ENCODE measurements at places on chromosomes 2 and 18.

GRCh38 chr2:42962508-42962953 is 170.1 kb upstream of the HAAO start:
- DNase-seq = no peak

DNA sequence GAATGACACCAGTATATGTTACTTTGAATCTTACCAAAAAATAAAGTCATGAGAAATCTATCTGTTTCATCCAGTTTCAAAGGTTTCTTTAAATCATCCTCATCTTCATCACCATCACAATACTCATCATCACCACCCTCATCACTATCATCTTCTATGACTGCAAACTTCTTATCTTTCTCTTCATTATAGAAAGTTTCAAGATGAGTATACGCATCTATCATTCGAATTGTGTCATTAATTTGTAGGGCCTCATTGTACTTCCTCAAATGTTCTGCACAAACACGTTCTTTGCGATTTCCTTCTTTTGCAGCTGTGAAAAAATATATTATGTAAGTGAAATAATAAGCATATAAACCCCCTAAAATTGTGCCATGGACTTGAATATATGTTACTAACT is 34.1 kb upstream of the FAP start:
- no peak for DNase-seq

DNA sequence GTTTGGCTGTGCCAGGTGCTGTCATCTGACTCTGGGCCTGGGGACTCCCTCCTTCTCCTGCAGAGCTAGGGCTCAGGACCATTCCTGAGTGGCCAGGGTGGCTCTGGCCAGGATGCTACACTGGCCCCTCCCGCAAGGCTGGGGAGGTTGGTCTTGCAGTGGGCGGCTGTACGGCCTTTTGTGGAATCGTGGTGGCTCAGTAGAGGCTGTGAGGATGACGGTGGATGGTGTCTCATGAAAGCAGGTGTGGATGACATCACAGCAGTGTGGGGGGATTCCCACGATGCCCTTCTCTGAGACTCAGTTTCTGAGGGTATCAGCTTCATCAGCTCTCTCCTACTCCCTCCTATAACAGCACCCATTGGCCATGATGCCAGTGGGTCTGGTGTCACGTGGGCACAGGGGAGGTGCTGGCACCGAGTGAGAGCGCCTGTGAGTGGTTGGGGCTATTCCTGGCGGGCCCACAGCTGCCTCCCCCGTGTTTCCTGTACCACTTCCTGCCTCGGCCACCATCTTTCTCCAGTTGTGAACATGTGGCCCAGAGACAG is 144.2 kb upstream of the HDAC4 start:
- DNase-seq = no peak

GRCh38 chr2:176122683-176123410 is at the start of gene HOXD9:
Gene HOXD9 (plus strand): TSS chr2:176122719. CDS start chr2:176122769, 50 bp downstream.
- no peak for DNase-seq

DNA sequence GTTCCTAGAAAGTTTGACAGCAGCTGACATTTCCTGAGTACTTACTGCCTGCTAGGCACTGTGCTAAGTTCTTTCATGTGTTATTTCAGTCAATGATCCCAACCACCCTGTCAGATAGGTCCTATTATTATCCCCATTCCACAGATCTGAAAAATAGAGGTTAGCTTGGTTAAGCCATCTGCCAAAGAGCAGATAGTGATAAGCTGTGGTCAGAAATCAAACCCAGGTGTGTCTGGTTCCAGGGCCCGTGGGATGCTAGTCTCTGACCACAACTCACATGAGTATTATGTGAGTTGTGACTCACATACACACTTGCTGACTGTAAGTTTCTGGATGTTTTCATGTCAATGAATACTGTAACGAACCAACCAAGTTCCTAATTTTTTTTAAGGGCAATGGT is 132.0 kb upstream of the APCDD1 start:
- no peak for DNase-seq

- peak; percentile 25 for DNase-seq
These were observed 315.2 kb upstream of the ZEB2 start for GRCh38 chr2:144834998-144835633.

DNA sequence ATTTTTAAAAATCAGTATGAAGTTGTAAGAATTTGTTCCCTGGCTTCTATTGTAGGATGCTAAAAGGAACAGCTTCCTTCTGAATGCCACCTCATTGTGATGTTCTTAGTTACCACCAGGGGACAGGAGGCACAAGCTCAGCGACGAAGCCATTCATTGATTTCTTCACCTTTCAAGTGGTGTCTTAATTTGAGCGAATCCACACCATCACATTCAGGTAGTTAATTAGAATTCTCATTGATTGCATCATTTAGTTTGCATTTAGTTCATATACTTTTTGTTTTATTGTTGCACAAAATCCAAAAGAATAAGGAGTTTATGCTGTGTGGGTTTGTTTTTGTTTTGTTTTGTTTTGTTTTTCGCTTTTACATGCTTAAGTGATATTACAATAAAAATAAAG is 23.1 kb downstream of the CYP27C1 start:
- DNase-seq = no peak

DNA sequence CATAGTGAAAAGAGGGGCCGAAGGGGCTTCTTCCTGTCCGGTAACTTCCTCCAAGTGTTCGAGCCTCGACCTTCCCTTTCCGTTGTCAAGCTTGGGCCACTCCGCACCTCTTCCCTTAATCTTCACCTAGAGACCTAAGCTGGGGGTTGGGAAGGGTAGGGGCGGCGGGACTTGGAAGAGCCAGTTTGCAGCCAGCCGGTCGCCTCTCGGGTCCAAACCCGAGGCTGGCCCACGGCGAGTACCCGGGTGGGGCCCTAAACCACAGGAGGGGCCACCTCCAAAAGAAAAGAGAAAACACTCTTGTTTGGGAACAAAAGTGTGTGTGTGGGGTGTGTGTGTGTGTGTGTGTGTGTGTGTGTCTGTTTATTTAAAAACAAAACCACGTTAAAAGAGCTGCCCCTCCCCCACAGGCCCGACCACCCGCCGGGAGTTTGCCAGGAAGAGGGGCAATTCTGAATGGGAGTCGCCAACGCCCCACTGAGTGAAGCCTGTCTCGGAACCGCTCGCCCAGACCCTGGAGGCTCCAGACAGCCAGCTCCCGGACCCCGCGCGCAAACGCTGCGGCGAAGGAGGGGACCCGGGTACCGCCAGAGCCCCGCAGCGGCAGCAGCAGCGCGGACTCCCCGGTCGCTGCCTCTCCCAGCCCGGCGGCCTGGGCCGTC is 488 bp upstream of the RHOB start:
- DNase-seq = no peak

DNA sequence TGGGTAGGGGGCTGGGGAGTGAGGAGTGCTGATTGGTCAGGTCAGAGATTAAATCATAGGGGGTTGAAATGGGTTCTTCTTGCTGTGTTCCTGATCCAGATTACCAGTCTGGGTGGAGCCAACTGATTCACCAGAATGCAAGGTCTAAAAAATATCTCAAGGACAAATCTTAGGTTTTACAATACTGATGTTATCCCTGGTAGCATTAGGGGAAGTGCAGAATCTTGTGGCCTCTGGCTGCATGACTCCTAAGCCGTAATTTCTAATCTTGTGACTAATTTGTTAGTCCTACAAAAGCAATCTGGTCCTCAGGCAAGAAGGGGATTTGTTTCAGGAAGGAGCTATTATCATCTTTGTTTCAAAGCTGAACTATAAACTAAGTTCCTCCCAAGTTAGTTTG is 289.2 kb upstream of the KYNU start:
- no peak for DNase-seq

GRCh38 chr18:13517369-13517768 is 209.0 kb downstream of the FAM210A start:
- no peak for DNase-seq

DNA sequence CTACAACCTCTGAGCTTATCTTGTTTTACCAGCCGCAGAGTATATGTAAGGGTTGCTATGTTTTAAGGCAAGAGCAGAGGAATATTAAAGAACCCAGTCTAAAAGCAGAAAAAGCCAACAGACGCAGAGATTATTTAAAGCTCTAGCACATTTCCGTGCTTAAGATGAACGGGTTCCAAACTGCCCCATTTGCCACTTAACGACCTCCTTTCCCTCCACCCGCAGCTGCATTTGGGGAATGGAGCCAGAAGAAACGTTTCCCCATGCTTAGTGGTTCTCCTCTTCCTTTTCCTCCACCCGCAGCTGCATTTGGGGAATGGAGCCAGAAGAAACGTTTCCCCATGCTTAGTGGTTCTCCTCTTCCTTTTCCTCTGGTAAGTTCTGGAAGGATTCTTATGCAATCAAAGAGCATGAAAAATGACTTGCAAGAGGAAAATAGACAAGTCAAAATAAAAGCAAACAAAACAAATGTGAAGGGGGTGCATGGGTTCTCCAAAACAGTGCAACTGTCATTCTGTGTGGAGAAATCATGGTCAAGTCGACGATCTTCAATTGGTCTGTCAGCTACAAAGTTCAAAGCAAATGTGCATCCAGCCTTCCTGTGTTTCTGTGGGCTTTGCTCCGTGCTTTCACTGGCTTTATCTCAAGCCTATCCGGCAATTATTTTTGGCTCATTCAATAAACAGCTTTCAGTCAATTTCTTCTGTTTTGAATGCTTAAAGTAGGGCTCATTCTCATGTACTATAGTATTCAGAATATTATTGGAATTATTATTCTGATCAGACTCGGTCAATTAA is 57.8 kb downstream of the DIPK1C start:
- no peak for DNase-seq
